ENCODE measurements at places on chromosomes 6 and 20.

- DNase-seq, result no peak
Measured at GRCh38 chr6:134103006-134103405, 50.6 kb upstream of the SLC2A12 start.

DNA sequence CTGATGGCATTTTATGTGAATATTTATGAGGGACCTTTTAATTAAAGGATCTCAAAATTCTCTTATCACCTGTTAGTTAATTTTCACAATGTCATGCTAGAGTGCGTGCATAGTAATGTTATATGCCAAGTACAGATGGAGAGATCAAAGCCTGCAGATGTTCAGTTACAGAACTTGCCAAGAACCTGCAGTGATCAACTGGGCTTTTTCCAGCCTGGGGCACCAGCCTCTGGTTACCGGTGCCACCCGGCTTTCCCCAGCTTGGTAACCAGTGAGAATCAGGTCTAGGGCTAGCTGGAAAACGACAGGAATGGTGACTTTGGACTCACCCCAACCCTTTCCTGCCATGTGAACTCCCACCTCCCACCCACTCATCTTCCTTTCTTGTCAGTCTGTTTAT is 91.8 kb downstream of the CAP2 start:
- DNase-seq, result no peak

DNA sequence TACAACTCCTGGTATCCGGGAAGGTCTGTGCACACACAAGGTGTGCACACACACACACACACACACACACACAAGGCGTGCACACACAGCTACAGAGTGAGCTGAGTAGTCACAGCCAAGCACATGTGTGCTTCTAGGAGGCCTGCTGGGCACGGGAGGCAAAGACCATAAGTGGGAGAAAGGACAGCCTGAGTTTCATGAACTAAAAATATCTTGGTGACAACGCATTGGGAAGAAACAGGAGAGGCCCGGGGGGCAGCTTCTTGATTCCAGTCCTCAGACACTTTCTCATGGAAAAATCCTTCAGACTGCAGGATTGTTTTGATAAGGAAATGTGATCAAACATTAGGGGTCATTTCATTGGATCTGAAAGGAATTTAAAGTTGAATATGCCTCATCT is 2.6 kb downstream of the TRAF3IP2 start:
- no peak for DNase-seq

GRCh38 chr6:1179571-1180459 is 132.1 kb upstream of the FOXQ1 start:
- no peak for DNase-seq

- DNase-seq, result no peak
Measured at GRCh38 chr6:113017353-113017752, 670.2 kb downstream of the RFPL4B start.

DNA sequence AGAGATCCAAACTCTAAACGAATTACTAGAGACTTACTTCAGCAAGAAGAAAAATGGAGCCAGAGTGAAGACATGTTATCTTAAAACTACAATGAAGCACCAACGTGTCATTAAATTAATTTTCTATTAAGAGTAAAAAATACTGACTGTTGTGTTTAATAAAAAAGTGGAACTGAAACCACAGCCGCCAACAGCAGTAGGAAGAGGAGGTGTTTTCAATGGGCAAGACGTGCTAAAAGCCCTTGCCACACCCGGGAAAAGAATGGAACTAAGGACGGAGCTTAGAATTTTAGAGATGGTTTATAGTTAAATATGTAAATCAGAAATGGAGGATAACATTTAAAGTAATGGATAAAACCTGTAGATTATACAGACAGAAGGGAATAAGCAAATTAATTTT is 608.7 kb downstream of the TFAP2A start:
- no peak for DNase-seq

GRCh38 chr20:10513061-10513460 is 78.0 kb downstream of the SLX4IP start:
- DNase-seq, result no peak

- no peak for DNase-seq
Measured at GRCh38 chr20:51801122-51801822, 1.0 kb downstream of the SALL4 start.

- no peak for DNase-seq
Measured at GRCh38 chr6:30204116-30204515, 9.1 kb downstream of the TRIM26 start.

GRCh38 chr6:44730771-44731391 is 343.4 kb downstream of the CDC5L start:
- DNase-seq, result no peak

DNA sequence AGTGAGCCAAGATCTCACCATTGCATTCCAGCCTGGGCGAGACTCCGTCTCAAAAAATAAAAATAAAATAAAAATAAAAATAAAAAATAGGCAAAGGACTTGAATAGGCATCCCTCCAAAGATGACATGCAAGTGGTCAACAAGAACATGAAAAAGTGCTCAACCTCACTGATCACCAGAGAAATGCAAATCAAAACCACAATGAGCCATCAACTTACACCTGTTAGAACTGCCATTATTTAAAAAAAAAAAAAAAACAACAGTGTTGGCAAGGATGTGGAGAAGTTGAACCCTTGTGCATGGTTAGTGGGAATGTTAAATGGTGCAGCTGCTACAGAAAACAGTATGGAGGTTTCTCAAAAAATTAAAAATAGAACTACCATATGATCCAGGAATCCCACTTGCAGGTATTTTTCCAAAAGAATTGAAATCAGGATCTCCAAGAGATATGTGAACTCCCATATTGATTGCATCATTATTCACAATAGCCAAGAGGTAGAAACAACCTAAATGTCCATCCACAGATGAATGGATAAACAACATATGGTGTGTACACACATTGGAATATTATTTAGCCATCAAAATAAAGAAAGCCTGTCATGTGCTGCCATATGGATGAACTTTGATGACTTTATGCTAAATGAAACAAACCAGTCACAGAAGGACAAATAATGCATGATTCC is 2.8 kb downstream of the C20orf203 start:
- no peak for DNase-seq

DNA sequence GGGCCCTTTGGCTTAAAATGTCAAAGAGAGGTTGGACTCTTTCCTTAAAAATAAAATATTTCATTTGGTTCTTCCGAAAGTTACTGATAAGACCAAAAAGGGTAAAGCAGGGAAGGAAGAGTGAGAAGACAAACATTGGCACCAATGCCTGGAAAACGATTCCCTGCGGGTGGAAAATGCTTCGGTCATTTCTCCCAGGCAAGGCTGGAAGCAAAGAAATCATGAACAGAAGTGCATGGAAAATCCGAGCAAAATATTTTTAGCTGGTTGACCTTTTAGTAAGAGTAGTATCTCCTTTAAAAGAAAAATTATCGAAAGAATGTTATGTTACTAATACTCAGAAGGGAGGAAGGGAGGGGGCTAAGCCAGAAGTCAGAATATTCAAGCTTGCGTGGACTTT is 62.7 kb downstream of the TMEM170B start:
- DNase-seq, result no peak

- no peak for DNase-seq
Measured at GRCh38 chr6:131024565-131024964, 38.5 kb downstream of the EPB41L2 start.

DNA sequence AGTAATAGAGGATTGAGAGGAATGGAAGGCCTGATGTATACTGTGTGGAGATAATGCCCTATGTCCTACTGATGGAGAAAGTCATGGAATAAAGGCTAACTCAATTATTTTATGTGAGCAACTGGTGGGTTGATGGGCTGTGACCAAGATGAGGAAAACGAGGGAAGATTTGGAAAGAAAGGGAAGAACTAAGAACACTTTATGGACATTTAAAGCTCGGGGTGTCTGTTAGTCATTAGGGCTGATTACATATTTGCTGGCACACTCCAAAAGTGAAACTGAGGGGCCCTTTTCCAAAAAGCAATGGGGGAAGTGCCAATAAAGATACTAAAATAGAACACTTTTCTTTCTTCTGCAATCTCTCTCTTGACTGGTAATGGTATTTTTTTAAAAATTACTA is 439.5 kb downstream of the PLCB1 start:
- DNase-seq, result no peak

- DNase-seq, result no peak
Measured at GRCh38 chr20:58084966-58085365, 143.5 kb downstream of the ANKRD60 start.

- DNase-seq, result peak; percentile 71
Measured at GRCh38 chr6:39309942-39310531, 4.2 kb downstream of the KCNK17 start.

- DNase-seq, result no peak
Measured at GRCh38 chr6:123580331-123580730, 56.4 kb downstream of the TRDN start.

DNA sequence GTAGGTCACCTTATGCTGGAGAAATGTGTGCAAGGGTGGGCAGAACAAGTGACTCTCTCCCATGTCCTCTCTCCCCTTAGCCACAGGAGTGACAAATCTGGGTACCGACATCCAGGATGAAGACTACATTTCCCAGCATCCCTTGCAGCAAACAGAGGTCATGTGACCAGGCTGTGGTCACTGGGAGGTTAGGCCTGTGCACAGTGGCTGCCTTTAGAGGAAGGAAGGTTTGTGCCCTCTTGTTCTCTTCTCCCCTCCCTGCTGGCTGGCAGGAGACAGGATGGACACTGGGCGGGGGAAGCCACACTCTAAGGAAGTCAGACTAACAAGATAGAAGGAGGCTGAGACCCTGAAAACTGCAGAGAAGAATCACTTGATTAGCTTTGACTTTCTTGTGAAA is 360.2 kb downstream of the PREX1 start:
- peak; percentile 51 for DNase-seq

GRCh38 chr20:5465604-5465927 is 148.8 kb upstream of the PROKR2 start:
- no peak for DNase-seq

DNA sequence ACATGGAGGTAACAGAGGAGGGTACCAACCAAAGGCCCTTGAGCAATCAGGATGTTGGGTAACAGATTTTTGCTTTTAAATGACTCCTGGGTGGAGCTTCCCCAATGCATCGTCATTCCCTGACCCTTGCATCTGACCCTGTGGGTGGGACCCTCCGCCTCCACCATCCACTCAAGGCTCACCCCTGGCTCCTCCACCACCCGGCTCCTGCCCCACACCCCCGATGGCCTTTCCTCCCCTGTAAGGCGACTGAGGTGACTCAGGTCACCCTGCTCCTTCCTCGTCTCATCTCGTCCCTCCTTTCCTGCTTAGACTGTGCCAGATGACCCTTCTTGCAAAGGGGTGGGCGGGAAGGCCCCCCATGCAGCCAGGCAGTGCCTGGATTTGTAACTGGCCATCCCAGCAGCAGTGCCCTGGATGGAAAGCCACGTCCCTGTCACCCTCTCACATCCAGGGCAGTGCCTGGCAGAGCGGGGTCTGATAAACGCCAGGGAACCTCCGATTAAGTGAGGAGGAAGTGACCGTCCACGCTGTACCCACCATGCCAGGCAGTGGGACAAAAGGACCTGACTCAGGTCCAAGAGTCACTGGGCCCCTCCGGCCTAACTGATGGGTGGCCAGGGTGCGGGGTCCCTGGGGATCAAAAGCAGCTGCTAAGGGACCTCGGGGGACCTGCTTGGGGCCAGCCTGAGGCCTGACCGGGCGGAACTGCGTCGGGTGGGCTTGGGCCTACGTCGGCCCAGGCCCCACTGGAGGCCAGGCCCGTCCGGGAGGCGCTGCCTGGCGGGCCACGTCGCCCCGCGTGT is 624 bp upstream of the NPEPL1 start:
- no peak for DNase-seq

DNA sequence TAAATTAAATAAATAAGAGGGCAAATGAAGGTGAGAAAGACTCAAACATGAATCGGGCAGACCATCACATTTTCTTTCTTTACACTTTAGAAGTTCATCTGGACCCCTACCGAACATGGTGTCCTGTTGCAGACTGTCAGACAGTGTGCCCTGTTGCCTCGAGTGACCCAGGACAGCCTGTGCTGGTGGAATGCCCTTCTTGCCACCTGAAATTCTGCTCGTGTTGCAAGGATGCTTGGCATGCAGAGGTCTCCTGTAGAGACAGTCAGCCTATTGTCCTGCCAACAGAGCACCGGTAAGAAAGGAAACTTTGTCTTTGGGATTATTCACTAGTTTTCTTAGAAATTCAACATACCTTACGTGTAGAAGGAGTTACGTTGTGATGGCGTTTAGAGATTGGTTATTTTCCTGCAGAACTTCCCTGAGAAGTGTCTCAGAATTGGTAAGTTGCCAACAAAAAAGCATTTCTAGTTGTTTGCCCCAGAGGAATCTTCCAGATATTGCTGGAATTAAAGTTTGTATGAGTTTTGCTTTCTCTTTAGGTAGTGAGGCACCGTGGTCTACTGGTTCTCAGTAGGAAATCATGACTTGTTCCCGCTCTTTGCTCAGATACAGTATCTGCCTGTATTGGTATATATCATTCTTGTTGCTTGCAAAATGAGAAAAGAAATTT is 70.1 kb downstream of the RNF144B start:
- DNase-seq, result no peak

DNA sequence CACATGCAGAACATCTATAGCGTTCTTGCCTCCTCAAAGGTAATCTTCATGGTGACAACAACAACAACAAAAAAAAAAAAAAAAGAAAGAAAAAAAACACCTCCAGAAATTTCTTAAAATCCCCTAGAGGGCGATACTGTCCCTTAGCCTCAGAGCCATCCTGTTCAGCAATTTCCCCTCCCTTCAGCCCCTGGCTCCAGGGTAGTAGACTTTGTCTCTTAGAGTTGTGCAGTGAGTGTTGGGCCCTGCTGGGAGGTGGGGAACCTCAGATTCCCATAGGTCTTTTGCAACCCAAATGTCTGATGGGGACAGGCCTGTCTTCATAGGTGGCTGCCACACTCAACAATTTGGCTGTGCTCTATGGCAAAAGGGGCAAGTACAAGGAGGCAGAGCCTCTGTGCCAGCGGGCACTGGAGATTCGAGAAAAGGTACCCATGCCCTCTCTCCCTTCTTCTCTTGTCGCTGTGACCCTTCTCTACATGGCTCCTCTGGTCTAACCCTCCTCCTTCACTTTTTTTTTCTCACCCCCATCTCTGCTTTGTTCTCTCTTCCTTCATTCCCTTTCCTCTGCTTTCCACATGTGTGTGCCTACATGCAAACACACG is 6.0 kb upstream of the PTK7 start:
- peak; percentile 50 for DNase-seq
